Cardiac muscle cell (in vitro differentiated cells and primary cell): ENCODE measurements at places on chromosomes 1 and 21. TPM values are rescaled to one million over a fixed set of nuclear protein-coding genes. Genes with fewer than 3 reads are reported as not detected.

S1PR1 gene
- 58.6 and 62.2 TPM in 2 replicates for total RNA-seq

OR2T2 gene
- total RNA-seq = not detected in 2 replicates

OR10J1 gene
- not detected in 2 replicates for total RNA-seq

DIO1 gene
- not detected in 2 replicates for total RNA-seq

DNA sequence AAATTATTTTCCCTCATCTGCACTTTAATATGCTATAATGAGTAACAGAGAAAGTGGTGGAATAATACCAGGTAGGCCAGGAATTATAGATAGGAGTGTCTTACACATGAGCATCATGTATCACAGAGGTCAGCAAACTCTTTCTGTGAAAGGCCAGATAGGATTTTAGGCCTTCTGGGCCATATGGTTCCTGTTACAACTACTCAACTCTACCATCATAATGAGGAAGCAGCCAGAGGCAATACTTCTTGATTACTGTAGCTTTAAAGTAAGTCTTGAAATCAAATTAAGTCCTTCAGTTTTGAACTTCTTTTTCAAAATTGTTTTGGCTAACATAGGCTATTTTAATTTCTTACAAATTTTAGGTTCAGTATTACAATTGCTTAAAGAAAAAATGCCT lies 32.1 kb upstream of the IGSF3 start:
- DNase-seq = no peak

- no peak for DNase-seq
Observed at GRCh38 chr1:53567450-53567849, 108.3 kb downstream of the DMRTB1 start.

DNA sequence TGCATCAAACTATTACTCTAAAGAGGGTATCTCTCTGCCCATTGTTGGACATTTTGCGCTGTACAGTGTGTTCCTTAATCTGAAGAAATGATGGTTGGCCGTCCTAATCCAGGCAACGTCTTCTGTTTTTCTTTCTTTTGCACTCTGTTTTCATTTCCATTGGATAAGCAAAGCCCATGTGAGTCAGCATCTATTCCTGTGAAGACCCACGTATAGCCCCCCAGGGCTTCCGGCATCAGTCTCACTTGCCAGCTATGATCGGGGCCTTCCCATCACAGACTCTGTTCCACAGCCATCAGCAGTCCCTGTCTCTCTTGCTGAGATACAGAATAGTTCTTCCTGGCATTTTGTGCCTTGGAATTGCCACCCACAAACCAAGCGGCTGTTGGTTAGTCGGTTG lies 29.2 kb upstream of the BRDT start:
- no peak for DNase-seq

DNA sequence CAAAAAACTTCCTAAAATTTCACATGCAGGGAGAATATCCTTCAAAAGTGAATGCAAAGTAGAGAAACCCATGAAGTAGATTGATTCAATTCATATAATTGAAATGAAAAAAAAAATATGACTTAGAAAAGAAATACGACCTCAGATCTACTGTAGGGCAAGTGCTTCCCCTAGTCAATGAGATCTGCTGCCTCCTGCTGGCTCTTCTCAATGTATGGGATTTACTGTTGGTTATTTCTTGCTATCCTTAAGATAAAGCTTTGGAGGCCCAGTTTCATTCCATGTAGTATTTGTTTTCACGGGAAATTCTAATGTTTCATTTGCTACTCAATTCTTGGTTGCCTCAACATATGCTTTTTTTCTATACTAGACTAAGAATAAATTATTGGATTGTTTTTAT lies 46.2 kb downstream of the ZNF648 start:
- DNase-seq = no peak

- no peak for DNase-seq
Observed at GRCh38 chr1:240768979-240769378, 157.0 kb upstream of the GREM2 start.

DNA sequence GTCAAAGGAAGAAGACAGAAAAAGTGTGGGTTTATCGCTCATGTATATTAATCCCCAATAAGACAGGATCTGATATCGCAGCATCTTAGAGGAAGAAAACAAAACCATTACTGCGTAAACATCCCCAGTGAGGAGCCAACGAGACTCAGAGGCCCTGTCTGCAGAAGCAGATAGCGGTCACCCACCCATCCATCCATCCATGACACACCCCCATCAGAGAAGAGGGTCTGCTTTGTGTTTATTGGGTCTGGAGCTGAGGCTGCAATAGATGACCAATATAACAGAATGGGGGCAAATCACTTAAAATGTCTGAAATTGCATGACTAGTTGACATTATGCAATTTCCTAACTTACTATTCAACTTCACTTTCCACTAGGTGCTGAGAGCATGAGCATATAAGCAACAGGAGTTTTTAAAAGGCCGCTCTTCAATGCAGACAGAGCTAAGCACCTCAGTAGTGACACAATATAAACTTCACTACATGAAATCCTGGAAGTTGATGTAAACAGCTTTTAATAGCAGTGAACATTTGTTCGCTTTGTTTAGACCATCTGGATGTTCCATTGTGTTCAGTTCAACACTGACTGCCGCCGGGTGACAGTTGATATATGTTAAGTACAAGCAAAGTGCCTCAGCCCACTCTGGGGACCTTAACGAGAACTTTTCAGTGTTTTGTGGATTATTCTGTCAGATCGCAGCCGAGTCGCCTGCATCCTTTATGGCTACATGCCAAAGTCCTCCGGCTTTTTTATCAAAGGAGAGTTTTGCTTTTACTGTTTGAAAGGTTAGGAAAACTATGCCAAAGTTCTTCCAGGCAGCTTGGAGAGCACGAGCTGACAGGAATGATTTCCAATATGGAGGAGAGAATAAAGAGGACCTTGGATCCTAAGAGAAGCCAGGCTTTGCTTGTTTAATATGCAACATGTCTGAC lies 167.5 kb downstream of the ZNF281 start:
- peak; percentile 60 for DNase-seq

DNA sequence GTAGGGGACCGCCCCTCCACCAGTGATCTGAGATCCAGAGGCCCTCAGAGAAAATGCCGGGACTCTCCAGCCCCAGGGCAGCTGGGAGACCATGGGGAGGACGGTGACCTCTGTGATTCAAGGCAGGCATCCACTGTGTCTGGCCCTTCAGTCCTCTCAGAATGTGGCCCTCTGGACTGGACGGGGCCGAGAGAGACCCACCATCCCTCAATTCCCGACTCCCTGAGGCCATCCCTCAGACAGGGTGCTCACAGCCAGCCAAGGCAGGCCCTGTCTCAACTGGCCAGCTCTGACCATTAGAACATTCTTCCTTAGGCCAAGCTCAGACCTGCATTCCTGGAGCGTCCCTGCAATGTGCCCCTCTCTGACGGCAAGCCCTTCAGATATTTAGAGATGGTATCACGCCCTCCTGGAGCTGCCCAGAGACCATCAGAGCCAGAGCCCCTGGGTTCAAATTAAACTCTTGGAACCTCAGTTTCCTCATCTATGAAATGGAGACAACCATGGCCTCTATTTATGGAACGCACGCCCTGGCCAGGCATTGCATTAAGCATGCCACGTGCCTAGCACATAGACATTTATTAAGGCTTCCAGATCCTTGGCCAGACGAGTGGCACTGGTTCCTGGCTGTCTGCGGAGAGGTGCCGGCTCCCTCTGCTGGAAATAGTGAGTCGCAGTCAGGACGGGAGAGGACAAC lies 9.6 kb upstream of the EPS8L3 start:
- peak; percentile 94 for DNase-seq

DNA sequence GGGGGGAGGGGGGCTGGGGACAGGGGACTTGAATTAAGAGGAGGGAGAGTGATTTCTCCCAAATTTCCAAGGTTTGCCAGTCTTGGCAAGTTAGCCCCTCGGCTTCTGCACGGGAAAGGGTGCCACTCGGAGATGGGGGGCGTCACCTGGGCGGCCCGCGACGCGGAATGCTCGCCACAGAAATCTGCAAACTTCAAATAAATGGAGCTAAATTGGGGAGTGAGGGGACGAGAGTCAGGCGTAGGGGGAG lies 885 bp upstream of the SSBP3 start:
- peak; percentile 53 for DNase-seq

DNA sequence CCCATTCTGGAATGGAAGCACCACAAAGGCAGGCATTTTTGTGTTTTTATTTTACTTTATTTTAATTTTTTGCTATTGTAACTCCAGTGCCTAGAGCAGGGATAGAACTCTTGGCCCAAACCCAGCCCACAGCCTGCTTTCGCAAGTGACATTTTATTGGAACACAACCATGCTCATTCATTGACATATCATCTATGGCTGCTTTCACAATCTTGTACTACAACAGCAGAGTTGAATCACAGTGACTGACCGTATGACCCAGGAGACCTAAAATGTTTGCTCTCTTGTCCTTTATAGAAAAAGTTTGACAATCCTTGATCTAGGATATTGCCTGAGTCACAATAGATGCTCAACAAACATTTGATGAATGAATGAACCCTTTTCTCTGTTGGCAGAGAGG lies 83.9 kb upstream of the ATP1A1 start:
- no peak for DNase-seq

DNA sequence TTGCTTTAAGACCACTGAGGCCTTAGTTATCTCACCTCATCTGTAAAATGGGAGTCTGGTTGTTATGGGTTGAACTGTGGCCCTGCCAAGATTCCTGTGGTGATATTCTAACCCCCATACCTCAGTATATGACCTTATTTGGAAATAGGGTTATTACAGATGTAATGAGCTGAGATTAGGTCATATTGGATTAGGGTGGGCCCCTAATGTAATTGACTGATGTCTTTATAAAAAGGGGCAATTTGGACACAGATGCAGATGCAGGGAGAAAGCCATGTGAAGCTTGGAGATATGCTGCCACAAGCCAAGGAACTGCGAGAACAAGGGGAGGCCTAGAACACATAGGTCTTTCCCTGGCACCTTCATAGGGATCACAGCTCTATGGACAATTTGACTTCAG lies 3.9 kb downstream of the C1orf87 start:
- no peak for DNase-seq

DNA sequence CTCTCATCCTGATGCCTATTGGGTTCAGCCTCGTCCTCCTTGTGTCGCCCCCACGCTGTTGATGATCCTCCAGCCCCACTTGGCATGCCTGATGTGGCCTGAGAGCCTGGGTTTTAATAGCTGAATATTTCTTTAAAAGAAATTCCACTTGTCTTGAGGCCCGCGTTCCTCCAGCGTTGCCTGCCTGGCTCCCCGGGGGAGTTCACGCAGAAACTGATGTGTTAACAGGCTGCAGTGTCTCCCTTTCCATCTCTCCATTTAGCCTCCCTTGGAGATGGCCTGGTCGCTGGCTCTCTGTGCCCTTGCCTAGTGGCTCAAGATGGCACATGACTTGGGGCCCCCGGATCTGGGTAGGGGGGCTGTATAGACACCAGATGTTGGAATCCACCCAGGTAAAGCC lies 9.5 kb downstream of the ACTL8 start:
- DNase-seq = no peak

GRCh38 chr1:182304218-182304617 lies 87.4 kb downstream of the GLUL start:
- no peak for DNase-seq

GRCh38 chr1:218345673-218346390 lies 696 bp downstream of the TGFB2 start:
- DNase-seq = peak; percentile 89

DNA sequence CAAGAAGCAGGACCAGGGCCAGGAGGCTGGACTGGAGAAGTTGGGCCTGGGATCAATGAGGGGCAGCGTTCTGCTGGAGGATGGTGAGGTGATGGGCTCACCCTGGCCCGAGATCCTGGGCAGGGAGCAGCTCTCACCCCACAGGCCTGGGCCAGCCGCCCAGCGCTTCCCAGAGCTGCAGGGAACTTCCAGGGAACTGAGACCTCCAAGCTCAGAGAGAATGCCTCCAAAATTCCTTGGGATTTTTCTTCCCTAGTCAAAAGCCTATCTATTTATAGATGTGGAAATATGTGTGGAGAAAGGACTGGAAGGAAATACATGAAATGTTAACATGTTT lies 121.2 kb downstream of the SPSB1 start:
- peak; percentile 24 for DNase-seq

DNA sequence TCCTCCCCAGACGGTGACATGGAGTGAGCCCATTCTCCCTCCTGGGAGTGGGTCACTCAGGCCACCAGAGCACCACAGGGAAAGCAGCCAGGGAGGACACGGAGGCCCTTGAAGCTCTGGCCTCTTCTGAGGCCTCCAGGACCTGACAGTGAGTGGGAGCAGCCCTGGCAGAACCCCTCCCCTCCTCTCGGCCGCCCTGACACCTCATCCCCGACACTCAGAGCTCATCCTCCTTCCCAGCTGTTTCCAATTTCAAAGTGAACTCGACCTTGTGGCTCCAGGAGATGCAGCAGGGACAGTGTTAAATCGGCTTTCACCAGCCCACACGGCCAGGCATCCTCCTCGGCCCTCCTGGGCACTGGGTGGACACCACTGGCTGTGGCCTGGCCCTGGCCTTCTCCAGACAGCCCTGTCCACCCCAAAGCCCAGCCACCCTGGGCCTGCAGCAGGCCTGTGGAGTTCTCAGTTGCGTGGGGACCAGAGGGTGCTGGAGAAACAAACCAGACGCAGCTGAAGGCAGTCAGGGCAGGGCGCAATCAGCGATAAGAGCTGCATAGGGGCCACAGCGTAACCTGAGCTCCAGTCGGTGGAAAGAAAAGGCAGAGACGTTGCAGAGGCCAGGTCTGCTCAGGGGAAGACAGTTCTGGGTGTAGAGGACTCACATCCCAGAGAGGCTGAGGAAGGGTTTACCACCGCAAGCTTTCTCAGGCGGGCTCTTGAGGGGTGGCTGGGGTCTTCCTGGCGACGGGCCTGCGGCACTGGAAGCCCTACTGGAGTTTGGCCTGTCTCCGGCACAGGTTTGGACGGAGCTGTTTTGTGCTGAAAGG lies 27.1 kb downstream of the FTCD start:
- peak; percentile 95 for DNase-seq

GRCh38 chr1:106921186-106921585 lies 135.3 kb upstream of the PRMT6 start:
- no peak for DNase-seq

GRCh38 chr21:29189353-29189752 lies 58.9 kb downstream of the MAP3K7CL start:
- no peak for DNase-seq

DNA sequence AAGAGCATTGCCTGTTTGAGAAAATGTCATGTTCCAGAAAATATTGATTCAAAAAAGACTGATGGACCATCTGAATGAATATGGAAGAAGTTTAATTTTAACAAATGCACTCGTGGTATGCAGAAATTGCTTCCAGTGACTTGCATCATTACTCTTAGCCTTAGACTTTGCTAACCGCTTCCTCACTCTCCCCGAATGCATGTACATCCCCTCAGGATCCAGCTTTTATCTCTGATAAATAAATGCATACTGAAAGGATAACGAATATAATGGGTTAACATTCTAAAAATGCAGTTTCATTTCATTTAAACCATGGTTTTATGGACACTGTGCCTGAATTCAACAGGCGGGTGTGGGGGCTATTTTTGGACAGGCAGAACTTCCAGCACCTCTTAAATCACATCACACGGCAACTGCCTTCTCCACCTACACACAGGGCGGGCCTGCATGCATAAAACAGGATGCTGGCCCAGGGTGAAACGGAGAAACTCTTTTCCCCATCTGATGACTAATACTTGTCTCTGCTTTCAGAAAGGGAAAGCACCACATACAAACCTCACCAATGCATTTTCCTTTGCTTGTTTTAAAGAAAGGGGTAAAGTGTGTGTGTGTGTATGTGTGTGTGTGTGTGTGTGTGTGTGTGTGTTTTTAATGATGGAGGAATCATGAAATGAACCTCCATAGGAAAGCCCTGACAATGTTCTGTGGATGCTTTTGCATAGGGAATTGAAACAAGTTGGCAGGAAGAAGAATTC lies 48.7 kb downstream of the SPAG17 start:
- DNase-seq = peak; percentile 67
